Stimulated activated naive CD4-positive, alpha-beta T cell (primary cell): ENCODE measurements at places on chromosomes 16 and 17.

- no peak for DNase-seq
Observed at GRCh38 chr17:82920150-82920549, 80.3 kb upstream of the ZNF750 start.

GRCh38 chr16:30778549-30779244 is 8.3 kb downstream of the ZNF629 start:
- no peak for DNase-seq

DNA sequence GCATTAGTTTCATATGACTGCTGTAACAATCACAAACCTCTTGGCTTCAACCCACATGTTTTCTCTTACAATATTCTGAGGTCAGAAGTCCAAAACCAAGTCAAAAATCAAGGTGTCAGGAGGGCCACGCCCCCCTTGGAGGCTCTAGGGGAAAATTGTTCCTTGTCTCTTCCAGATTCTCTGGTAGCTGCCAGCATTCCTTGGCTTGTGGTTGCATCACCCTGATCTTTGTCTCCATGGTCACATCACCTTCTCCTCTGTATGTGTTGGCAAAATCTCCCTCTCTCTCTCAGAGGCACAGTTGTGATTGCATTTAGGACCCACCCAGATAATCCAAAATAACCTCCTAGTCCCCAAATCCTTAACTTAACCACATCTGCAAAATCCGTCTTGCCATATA is 105.8 kb downstream of the GAS7 start:
- DNase-seq = no peak

DNA sequence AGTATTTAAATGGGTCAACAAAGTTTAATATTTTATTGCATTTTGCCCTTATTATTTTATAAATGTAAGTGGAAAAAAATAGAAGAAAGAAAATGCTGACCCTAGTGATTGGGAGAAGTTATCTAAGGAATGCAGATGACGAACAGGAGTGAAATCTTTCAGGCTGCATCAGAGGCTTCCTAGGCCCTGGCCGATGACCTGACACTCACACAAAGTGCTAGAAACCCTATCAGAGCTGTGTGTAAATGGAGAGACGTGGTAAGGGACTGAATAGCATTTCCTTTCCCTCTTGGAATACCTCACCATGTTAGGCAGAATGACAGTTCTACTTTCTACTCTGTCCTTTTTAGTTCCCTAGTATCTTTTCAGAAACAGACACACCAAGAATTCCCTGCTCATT is 44.9 kb upstream of the CNEP1R1 start:
- DNase-seq = no peak

DNA sequence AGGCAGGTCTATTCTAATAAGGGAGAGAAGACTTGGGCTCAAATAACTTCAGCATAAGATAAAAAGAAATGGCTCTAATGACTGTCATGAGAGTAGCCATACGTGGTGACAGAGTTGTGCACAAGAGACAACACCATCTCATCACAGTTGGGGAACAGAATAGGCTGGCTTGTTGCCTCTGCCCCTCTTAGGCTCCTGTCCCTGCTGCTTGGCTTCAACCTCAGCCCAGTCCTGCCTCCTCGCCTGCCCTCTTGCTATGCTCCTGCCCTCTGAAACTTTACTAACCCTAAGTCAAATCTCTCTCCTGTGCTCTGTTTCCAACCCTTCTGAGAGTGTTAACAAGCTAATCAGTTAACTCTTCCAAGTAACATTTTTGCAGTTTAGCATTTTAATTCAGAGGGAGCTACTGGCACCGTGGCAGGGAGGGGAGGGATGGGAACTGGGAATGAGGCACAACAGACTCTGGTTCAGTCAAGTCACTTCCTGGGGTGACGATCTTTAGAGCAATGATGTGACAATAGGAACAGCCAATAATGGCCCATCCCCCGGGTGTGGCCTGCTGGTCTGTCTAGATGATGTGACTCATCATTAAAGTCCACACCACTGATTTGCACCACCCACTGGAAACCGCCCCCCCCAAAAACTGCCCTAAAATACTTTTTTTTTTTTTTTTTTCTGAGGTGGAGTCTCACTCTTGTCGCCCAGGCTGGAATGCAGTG is 35.5 kb downstream of the DNAH17 start:
- DNase-seq = no peak

DNA sequence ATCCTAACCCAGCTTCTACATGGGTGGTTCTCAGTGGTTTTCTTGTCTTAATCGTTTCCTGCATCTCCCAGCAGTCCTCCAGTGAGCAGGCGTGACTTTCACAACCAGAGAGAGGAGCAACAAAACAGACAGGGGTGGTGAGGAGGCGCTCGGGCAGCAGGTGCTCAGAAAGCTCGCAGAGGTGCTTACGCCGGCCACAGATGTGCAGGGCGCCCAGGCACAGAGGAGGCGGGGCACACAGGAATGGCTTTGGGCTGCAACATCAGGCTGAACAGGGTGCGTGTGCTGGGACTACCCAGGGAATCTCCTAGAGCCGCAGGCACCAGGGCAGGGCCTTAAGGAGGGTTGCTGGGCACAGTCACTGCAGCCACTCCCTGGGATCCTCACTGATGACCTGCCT is 32.6 kb downstream of the KLHDC4 start:
- DNase-seq = no peak

DNA sequence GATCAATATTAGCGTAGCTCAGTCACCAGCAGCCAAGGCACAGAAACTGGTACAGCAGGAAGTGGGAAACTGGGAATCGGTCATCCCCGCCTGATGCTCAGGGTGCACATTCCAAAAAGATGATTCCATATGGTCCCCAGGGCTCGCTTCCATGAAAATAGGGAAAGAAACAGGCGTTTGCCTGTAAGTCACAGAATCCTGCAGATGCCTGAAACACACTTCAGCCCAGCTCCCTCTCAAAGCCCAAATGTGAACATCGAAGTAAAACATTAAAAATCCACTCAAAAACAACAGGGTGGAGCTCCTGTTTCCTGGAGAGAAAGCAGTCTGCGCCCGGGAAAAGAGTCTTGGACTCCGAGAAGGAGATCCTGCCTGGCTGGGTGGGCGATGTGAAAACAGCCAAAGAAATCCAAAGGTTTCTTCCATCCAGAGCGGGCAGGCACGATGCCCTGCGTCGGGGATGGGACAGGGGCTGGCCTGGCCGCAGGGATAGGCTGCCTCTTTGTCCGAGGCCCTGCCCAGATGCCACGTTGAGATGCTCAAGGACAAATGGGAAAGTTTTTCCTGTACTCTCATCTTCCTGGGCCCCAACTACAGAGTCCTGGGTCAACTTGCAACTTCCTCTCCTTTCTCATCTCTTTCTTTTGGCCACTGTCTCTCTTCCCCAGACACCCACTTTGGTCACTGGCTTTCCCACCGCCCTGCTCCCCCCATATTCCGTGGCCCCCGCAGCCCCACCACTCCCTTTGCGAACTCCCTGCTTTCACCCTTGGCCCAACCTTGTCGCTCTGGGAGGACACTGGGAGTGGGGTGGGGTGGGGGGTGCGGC is 743 bp downstream of the WIPI1 start:
- no peak for DNase-seq

- DNase-seq = no peak
Observed at GRCh38 chr17:43661699-43662412, at the start of gene MEOX1. Gene MEOX1 (minus strand): TSS chr17:43661922. CDS start chr17:43661534, 388 bp downstream.

DNA sequence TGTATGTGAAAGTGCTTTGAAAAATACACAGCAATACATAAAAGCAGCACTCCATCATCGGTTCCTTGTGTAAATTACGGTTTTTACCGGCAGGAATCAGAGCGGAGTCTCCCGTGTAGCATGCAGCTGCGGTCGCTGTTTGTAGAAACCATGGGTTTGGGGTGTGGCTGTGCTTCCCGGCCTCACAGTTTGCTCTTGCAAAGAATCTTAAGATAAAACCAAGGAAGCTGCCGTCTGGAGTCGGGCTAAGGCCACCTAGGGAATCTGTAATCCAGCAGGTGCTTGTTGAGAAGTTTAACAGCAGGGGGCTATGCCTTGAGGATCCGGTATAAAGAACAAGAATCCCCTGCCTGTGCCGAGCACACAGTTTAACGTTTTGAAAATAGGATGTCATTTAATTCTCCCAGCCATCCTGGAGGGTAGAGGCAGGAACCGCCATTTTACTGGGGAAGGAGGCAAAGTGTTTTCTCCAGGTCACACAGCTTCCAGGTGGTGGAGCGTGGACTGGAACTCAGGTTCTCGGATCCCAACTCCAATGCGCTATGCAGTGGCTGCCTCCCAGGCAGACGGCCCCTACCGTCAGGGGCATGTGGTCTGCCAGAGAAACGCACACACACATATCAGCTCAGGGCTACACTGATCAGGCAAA is 6.0 kb upstream of the TLCD3A start:
- no peak for DNase-seq

GRCh38 chr17:37190493-37190892 is 185.3 kb upstream of the C17orf78 start:
- no peak for DNase-seq

DNA sequence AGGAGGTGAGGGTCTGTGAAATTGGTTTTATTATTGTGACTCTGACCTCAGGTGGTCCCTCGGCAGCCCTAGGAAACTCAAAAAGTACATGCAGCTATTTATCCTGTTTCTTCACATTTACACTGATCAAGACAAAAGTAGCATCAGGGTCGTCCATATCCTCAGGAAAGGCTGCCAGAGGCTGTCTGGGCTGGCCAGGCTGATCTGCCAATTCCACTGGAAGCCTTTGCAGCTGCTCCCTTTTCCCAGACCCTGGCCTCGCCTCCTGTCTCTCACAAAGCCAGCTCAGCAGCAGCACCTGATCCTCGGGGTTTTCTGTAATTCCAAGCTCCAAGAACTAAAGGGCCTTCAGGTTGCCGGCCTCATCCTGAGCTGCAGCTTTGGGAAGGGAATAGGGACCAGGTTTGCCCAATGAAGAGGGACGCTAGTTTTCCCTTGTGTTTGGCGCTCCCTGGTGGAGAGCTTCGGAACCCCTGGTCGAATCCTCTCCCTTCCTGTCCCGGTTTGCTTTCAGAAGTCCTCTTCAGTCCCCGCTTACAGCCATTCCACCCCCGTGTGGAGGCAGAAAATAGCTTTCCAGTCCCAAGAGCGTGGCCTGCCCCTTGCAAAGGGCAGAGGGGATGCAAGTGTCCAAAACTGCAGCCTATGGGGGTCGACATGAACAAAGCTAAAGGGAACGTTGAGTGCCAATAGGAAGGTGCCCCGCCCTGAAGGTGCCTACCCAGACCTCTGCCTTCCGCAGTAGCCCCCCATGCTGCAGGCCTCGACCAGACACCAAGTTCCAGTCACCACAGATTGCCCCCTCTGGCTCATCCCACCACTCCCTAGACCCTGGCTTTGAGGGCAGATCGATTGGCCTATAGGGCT is 13.4 kb downstream of the MFSD6L start:
- DNase-seq = peak; percentile 12

- no peak for DNase-seq
Observed at GRCh38 chr17:74951680-74952421, 16.2 kb downstream of the OTOP3 start.

- DNase-seq = no peak
Observed at GRCh38 chr17:61532826-61533225, 58.2 kb downstream of the NACA2 start.

DNA sequence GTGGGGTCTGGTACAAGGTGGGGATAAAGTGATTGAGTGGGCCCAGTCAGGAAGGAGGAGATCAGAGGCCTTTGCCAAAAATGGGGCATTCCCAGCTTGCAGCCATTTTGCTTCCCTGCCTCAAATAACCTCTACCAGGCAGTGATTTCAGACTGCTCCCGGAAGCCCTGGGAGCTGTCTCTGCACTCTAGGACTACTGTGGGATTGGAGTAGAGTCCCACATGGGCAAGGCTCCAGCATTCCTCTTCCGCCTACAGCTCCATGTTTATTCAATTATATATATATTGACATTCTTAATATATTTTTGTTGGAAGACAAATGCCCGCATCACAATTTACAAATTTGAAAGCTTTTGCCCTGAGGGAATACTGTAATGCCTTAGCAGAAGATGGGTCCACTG is 13.5 kb downstream of the SUPT6H start:
- DNase-seq = no peak

GRCh38 chr16:84884596-84885341 is 65.0 kb downstream of the CRISPLD2 start:
- no peak for DNase-seq

DNA sequence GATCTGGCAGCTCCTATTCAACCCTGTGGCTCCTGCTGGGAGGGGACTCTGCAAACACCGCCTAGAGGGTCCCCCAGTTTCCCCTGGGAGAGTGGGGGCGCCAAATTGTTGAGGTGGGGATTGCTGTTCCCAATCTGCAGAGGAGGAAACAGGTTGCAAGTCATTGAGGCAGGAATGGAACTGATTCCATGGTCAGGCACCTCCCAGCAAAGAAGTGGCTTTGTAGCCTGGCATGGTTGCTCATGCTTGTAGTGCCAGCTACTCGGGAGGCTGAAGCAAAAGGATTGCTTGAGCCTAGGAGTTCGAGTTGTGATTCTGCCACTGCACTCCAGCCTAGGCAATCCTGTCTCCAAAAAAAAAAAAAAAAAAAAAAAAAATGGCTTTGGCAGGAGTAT is 198 bp upstream of the PYDC1 start:
- DNase-seq = no peak

- DNase-seq = no peak
Observed at GRCh38 chr16:27241658-27242057, 26.9 kb downstream of the NSMCE1 start.

DNA sequence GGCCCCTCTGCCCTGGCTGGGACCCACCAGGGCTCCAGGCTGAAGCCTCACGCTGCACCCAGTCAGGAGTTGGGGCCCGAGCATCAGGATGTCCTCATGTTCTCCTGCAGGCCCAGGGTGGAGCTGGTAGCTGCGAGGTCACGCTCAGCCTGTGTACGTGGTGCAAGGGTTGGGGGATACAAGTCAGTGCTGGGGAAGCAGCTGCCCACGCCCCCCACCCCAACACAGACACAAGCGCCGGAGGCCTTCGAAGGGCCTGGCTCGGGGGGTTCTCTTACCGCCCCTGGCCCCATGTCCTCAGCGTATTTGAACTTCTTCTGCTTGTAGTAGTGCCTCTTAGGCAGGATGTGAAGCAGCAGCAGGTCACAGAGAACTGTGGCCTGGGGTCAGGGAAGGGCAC is 4.9 kb upstream of the CAMKK1 start:
- no peak for DNase-seq

DNA sequence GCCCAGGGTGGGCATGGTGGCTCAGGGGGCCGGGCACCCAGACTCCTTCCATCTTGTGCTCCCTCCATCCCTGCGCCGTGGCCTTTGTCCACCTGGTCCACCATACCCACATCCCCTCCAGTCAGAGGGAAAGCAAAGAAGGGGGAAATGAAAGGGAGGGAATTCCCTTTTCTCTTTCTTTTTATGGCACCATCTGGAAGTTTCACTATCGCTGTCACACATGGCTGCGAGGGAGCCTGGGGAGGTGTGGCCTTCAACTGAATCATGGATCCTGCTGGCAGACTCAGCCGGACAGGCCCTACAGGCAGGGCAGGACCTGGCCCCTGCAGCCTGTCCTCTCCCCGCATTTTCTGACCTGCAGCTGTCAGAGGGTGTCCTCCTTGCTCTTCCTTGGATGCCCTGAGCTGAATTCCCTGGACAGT is 6.2 kb downstream of the SLC12A3 start:
- no peak for DNase-seq

GRCh38 chr17:1904273-1905182 is 74.7 kb downstream of the RPA1 start:
- DNase-seq = no peak

GRCh38 chr16:48168075-48168474 is 12.3 kb upstream of the ABCC12 start:
- no peak for DNase-seq

- DNase-seq = no peak
Observed at GRCh38 chr16:67116388-67117311, 6.9 kb downstream of the PHAF1 start.

- no peak for DNase-seq
Observed at GRCh38 chr17:59814685-59815084, 78.1 kb downstream of the TUBD1 start.
